ENCODE measurements at places on chromosomes 5 and 9.

DNA sequence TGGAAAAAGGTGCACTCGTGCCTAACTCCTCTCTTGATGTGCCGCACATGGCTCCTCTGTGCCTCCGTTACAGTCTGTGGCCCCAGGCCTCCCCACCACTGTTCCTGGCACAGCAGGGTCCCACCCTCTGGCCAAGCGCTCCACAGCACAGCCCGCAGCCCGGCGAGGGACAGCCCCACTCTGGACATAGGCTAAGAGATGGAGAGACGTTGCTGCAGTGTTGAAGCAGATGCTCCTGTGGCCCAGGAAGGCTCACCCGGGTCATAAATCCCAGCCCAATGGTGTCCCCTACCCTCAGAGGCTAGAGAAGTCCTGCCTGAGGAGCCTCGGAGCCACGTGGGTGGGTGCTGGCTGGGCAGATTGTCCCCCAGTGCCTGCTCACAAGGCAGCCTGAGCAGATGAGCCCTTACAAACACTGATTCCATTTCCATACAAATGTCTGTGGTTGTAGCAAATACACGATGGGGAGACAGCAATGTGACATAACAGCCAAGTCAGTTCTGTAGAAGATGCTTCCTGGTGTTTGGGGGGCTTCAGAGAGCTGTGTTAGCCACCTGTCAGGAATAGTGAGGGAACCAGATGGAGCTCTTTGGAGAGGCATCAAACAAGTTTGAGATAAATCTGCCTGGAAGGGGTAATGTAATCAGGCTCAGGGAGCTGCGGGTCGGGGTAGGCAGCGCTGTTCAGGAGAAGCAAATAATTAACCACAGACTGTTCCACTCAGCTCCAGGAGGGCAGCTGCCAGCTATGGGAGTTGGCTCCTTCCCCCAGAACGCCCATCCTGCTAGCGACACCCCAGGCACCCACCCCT lies 41.7 kb downstream of the C5orf15 start:
- no peak for DNase-seq

GRCh38 chr9:83285445-83286225 lies 222.7 kb upstream of the RASEF start:
- no peak for DNase-seq

DNA sequence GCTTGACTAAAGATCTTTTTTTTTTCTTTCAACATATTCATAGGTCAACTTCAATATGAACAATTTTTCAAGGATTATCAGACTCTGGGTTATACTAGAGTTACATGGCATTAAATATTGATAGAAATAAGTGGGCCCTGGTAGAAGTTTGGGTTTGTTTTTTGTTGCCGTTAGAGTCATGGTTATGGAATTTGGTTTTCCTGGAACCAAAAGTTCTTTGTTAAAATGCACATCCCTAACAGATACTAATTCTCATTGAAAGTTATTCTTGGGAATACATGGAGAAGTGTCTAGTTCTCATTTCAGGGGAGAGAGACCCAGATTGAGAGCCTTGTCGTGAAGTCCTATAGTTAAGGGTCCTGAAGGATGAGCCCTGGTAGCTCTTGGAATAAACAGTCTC lies 124.9 kb downstream of the FGF1 start:
- DNase-seq = no peak

GRCh38 chr5:88190106-88190834 lies 78.4 kb downstream of the TMEM161B start:
- no peak for DNase-seq

- no peak for DNase-seq
Measured at GRCh38 chr9:22240619-22241018, 206.0 kb upstream of the DMRTA1 start.

Measured in Panc1 (cell line).